Fibroblast of skin of left biceps (primary cell): ENCODE measurements at places on chromosomes 2 and 18.

DNA sequence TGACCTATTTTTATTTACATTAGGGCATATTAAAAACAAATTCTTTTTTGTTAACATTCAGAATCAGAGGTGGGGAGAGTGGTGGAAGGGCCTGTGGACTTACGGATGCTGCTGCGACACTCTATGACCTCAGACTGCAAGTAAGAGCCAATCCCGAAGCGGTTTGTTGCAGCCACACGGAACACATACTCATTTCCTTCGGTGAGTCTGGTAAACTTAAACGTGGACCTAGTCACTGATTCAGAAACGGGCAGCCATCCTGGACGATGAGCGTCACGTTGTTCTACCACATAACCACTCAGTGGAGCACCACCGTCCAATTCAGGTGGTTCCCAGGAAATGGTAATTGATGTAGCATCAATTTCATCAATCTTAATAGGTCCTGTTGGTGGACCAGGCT lies 61.9 kb downstream of the PLEKHA3 start:
- no peak for DNase-seq

DNA sequence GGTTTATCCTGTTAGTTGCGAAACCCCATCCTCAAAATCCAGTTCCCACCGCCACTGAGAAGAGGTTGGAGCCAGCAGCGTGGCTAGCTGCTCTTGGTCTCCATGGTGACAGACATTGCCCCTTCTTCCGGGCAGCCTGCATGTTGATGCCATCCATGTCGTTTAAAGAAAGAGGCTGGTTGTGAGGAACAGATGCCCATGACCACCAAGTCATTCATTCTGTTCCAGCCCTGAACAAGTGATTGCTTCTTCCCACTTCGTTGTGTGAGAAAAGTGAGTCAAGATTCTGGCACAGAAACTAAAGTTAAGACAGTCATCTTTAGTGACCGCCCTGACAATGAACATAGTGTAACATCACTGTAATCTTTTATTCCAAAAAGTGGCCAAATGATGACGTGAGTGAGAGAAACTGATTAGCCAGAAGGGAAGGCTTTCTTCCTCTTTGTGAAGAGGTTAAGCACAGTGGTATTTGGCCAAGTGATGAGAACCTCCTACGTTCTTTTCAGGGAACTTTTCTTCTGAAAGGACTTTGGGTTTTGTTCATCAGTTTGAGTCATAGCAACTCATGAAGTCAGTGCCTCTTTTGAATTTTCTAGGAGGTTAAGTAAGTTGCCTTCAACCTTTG lies 272.5 kb downstream of the GALR1 start:
- DNase-seq = no peak

DNA sequence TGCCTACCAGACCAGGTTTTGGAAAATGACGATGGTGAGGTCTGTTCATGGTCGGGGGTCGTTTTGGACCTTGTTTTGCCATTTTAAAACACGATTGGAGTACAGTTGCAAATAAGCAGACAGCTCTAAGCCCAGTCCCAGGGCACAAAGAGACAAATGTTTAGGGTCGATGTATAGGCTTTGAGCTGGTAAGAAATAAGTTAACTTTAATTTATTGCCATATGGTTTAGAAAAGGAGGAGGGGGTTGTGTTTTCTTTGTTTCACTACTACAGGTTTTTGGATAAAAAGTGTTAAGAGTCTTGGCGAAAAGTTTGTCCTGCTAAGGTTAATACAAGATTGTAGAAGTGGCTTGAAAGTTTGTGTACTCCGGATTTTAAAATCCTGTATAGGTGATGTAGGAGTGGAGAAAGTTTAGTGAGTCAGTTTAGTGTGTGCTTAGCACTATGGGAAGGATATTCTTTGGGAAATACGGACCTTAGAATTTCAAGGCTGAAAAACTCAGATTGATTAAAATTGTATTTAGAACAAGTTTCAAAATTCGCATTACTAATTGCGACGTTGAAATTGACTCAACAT lies 1.3 kb downstream of the KCMF1 start:
- DNase-seq = no peak

- no peak for DNase-seq
Observed at GRCh38 chr2:214011676-214012075, 399.2 kb upstream of the VWC2L start.

GRCh38 chr2:152497481-152498052 lies 162.6 kb downstream of the FMNL2 start:
- DNase-seq = no peak

GRCh38 chr2:42195559-42195958 lies 26.4 kb downstream of the EML4 start:
- DNase-seq = no peak

DNA sequence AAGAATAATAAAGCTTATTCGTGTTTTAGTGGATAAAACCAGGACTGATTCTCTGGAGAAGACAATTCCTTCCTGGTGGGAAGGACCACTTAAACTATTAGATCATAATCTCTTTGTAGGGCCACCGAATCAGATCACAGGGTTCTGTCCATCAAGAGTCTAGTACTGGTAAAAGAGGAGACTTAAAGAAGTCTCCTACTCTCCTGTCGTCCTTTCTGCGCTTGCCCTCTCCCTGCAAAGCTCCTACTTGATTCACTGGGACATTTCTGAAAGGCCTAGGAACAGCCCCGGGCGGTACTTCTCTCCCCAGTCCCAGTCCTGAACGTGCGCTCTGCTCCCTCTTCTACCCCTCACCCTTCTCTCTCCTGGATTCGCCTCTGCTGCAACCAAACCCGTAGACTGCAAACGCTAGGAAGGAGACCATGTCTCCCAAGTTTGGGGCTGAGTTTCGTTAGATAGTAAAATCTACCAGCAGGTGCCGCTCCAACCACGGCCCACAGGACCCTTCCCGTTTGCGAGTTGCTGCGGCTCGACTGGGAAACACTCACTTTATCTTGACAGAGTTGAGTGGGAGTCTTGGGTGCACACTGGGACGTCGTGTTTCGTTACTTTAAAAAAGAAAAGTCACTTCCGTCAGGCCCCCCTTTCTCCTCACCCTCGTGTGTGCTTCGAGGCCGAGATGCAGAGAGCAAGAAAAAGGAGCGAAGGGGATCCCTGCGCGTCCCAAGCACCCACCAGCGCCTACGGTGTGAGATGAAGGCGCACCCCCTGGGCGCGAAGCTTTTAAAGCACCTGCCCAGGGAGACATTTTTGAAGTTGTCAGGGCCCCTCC lies 923 bp downstream of the FIGLA start:
- DNase-seq = no peak

- DNase-seq = peak; percentile 96
Observed at GRCh38 chr18:3604498-3605408, 154.8 kb downstream of the TGIF1 start.

DNA sequence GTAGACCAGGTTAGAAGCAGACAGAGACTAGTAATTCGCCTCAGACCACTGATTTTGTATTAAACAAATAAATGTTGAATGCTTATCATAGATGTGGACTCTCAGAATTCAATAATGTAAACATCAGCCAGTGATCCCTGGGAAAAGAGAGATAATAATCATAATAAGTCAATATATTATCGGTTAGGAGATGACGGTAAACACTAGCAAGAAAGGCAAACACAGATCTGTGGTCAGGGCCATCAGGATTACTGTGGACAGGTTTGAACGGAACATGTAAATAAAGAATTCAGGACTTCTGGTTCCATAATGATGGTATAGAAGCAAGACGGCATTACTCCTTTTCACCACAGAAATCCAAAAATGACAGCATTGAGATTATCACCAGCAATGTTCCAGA lies 861.6 kb downstream of the CBLN2 start:
- DNase-seq = no peak

GRCh38 chr2:34373586-34374233 lies 774.6 kb upstream of the FAM98A start:
- DNase-seq = no peak

- no peak for DNase-seq
Observed at GRCh38 chr18:44828080-44828479, 147.4 kb downstream of the SETBP1 start.

GRCh38 chr2:231935207-231935524 lies 9.0 kb upstream of the NPPC start:
- DNase-seq = no peak

DNA sequence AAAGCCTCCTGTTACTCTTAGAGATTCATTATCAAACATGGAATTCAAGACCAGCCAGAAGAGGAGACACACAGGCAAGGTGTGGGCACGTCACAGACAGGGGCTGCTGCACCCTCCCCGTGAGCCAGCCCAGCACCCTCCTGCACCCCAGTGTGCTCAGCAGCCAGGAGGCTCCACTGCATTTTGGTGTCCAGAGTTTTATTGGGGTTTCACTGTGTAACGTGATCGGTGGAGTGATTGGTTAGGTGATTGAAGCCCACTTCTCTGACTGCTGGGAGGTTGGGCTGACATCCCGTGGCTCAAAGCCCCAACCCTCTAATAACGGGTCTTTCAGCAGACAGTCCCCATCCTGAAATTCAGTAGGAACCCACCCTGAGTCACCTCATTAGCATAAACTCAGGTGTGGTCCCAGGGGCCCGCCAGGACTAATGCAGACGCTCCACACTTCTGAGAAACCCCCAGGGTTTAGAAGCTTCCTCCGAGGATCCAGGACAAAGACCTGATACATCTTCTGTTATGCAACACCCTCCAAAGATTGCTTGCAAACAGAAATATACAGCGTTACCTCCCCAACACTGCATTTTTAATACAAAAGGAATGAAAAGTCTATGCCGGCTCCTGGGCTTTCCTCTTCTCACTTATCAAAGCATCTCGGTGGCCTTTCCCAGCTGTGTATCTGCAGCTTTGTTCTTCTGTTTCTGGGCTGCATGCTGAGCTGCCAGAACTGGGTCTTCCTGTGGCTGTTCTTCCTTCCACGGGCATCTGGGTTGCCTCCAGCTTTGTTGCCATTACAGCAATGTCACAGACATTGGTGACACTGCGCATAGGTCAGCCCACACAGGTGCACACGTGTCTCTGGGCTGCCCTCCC lies 43.7 kb upstream of the SNED1 start:
- DNase-seq = no peak

DNA sequence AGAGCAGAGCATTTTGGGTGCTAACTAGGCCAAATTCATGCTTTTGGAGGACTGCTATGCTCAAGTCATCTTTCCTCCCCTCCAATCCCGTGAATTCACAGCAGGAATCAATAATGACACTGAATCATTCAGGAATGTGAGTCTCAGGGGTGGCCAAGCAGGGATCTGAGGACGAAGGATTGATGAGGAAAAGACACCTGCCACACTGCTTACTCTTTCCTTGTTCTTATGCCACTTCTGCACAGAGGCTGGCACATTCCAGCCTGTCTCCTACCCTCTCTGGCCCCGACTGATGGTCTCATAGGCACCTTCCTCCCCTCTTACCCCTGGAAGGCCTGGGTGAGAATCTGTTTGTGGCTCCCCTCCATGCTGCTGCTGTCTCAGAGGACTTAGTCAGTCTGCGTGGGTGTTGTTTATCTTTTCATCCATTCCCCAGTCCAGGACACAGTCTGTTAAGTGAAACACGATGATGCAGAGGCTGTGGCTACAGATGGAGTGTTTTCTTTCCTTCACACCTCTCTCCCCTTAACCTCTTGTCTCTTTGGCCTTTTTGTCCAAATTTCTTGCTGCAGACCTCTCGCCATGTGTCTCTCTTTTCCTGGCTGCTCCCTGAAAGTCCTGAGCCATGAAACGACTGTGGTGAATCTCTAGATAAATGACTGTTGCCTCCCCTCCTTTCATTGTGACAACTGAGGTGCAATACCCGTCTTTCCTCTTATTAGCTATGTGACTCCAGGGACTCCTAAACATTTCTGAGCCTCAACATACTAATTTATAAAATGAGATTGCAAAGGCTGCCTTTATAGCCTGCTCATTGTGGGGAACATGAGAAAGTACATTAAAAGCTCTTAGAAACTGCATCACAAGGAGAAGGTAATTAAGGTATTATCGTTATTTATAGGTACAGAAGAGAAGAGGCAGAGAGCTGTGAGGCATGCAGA lies 86.9 kb downstream of the RDH14 start:
- DNase-seq = peak; percentile 70

DNA sequence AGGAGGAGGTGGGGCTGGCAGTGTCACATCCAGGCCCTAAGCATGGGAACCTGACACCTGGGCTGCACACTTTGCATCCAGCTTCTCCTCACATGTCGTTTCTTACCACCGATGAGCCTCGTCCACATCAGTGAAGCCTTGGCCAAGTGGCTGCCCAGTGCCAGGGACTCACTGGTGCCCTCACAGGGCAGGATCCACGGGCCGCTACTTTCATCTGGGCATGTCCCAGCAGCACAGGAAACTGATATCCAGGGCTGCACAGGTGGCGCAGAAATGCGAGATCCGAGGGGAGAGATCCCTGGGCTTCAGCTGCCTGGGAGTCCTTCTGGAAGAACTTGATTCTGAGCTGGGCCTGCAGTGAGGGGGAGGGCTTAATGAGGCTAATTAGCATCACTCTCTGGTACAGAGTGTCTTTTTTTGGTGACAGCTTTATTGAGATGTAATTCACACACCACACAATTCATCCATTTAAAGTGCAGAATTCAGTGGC lies 291.6 kb upstream of the HDAC4 start:
- no peak for DNase-seq

- no peak for DNase-seq
Observed at GRCh38 chr2:218387369-218388194, 5.5 kb downstream of the SLC11A1 start.

DNA sequence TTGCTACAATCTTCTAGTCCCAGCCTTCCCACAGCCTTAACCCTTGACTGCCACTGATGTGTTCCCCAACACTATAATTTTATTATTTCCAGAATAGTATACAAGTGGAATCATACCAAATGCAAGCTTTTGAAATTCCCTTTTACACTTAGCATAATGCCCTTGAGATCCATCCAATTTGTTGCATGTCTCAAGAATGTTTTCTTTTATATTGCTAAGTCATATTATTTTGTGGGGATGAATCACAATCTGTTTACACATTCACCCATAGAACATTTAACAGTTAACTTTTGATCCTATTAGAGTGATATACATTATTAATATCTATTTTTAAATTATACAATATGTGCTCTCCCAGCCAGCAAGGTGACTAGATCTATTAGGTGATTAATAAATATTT lies 74.3 kb upstream of the KYNU start:
- DNase-seq = no peak

DNA sequence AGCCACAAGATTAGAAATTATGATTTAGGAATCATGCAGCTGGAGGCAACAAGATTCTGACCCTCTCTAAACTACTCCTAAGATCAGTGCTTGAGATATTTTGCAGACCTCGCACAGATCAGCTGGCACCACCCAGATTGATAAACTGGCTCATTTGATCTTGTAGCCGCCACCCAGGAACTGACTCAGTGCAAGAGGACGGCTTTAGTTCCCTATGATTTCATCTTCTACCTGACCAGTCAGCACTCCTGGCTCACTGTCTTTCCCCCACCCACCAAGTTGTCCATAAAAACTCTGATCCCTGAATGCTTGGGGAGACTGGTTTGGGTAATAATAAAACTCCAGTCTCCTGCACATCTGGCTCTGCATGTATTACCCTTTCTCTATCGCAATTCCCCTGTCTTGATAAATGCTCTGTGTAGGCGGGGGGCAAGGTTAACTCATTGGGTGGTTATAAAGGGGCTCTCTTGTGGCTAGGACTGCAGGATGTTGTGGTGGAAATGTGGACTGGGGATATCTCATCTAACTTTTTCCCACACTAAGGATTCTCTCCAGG lies 96.1 kb downstream of the ARL6IP6 start:
- DNase-seq = no peak

GRCh38 chr2:113083296-113083695 lies 15.5 kb downstream of the IL1F10 start:
- no peak for DNase-seq

- DNase-seq = no peak
Observed at GRCh38 chr2:224976629-224977525, 65.4 kb downstream of the DOCK10 start.

- DNase-seq = no peak
Observed at GRCh38 chr2:71935262-71935848, 212.3 kb downstream of the CYP26B1 start.

GRCh38 chr2:42879121-42879705 lies 86.8 kb upstream of the HAAO start:
- DNase-seq = no peak
